ENCODE measurements at places on chromosomes 3 and 15.

DNA sequence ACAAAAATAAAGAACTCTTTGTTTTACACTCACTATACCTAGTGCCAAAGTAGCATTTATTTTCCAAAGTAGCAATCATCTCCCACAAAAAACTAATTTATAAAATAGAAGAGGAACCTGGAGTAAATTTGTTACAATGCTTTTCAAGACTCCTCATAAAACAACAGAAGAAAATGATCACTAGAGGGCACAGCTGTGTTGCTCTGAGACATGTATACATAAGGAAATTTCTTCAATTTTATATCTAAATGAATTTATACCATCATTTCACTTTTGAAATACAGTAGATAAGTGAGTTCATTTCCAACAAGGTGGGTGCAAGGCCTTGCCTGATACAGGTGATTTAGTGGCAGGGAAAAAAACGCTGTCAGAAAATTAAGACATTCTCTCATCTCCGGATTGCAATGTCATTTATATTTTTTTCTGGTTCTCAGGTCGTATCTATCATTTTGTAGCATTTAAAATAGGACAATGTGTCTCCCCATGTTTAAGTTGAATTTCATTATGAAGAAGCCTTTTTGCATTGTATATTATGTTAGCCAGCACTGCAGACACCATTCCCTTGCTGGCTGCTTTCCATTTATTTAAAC lies 25.3 kb upstream of the ARHGEF26 start:
- DNase-seq = no peak

DNA sequence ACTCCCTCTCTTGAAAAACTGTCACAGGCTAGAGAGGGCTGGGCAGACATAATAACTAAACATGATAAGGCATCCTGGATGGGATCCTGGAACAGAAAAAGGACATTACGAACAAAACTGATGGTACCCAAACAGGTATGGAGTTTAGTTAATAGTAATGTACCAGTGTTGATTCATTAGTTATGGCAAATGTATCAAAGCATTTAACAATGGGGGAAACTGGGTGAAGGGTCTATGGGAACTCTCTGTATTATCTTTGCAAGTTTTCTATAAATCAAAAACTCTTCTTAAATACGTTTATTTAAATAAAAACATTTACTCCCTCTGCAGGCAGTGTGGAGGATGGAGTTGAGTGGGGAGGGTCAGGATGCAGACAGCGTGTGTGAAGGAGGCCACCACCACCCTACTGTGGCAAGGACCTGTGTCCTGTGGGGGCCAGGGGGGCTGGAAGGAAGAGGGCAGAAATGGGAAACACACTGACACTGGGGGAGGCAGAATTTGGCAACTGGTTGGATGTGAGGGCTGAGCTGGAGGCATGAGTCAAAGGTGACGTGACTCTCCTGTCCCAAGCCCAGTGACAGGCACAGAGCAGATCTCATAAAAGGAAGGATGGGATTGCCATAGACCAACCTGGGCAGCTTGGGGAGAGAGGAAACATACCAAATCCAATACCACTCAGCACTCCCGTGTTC lies 59.6 kb upstream of the ITGA11 start:
- no peak for DNase-seq

- DNase-seq = no peak
Measured at GRCh38 chr3:175149675-175150074, 290.5 kb downstream of the NAALADL2 start.

DNA sequence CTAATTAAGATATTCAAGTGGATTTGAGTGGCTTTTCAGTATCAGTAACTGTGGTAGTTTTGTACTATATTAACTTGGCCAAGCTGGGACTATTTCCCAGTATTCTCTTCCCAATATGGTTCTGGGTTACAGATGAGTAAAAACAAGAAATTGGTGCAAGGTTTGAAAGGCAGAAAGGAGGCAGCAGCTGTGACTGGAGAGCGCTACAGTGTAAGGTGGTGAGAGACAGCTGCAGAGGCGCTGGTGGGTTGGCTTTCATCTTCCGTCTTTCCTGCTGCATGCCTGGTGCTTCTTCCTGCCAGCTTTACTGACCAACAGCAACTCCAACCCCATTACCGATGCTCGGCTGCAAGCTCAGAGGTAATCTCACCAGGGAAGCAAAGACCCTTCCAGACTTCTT lies 9.8 kb downstream of the DPH3 start:
- no peak for DNase-seq

GRCh38 chr3:192033246-192033645 lies 572.3 kb downstream of the PYDC2 start:
- DNase-seq = no peak
